GOT3 (cell line): ENCODE measurements at places on chromosomes 12 and 14.

- DNase-seq = no peak
Observed at GRCh38 chr14:94559638-94560290, 1.5 kb upstream of the SERPINA4 start.

DNA sequence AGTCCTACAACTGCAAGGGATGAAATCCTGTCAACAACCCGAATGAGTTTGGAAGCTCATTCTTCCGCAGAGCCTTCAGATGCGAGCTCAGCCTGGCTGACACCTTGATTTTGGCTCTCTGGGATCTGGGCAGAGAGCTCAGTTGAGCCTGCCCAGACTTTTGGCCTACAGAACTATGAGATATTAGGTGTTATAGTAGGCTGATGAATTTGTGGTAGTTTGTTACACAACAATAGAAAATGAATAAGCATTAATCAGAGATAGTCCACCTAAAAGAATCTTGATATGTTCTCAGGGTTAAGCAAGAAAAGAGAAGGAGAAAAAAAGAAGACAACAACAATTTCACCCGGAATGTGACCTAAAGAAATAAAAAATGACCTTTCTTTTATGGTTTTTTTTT lies 30.4 kb upstream of the GZMB start:
- no peak for DNase-seq

GRCh38 chr12:6854036-6854435 lies 2.1 kb downstream of the USP5 start:
- DNase-seq = no peak

- no peak for DNase-seq
Observed at GRCh38 chr14:76643887-76644286, 117.4 kb upstream of the VASH1 start.

- no peak for DNase-seq
Observed at GRCh38 chr12:90174198-90174510, 465.5 kb upstream of the ATP2B1 start.

GRCh38 chr12:77161944-77162343 lies 96.6 kb upstream of the E2F7 start:
- no peak for DNase-seq

DNA sequence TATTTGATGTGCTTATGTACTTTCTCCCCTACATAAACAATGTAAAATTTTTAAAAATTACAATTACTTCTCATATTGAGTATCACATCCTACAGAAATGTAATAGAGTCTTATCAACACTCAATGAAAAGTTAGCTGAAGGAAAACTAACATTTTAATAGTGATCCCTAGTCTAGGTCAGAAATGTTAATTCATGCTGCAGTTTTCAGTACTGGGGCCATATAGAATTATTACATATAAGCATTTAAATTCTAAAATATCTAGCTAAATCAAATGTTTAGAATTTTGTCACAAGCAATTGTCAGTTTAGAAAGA lies 37.8 kb downstream of the SLC6A15 start:
- no peak for DNase-seq

DNA sequence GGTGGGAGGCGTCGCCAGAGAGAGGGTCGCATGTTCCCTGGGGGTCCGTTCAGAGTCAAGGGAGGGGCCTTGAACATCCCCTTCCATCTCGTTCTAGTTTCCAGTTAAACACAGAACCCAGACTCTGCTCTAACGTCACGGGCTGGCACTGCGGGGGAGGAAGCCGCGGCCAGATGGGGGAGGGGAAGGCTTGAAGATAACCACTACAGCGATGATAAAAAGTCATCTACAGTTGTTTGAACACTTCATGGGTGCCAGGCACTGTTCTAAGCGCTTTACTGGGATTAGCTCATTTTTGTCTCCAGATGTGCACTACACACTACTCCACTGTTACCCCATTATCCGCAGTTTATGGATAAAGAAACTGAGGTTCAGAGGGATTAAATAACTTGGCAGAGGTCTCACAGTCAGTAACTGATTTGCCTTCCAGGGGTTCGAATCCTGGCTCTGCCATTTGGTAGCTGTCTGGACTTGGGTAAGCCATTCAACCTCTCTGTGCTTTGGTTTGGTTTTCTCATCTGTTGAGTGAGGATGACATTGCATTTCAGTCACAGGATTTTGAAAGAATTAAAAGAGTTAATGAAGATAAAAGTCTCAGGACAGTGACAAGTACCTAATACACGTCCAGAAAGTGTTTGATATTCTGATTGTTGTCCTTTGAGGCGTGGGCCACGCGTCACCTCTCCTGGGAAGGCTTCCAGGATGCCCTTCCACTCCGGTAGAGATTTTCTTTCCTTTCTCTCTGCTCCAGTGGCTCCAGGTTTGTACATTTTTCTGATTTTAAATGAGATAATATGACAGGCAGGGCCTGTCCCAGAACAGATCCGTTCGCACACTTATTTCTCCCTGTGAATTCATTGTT lies 798 bp upstream of the RASAL1 start:
- no peak for DNase-seq

DNA sequence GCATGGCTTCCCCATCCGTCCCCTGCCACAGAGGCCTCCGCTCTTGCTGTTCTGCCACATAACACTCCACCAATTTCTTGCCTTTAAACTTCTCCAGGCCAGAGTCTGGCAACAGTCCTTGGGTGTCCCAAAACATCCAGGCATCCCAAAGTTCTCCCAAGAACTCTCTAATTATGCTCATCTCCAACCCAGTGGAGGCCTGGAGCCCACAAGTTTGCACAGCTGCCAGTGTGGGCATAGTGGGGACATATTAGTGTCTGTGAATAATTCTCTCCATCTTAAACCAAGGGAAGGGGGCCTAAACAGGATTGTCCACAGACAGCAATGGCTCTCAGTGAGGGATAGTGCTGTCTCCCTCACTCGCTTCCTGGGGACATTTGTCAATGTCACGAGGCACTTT lies 124.8 kb downstream of the NUAK1 start:
- no peak for DNase-seq

DNA sequence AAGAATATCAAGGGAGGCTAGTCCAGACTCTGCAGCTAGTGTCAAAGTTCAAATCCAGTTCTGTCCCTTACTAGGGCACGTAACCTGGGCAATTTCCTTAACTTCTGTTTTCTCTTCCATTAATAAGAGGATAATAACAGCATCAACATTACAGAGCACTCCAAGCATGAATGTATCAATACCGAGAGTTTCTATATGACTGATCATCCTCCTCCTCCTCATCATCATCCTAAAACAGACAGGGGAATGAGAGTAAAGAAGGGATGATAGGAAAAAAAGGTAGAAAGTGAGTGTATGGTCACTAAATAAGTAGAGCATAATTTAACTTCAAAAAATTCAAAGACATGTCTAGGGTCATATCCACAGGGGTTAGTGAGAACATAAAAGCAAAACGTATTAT lies 171.4 kb downstream of the NDUFA12 start:
- no peak for DNase-seq

- no peak for DNase-seq
Observed at GRCh38 chr12:102043928-102044327, 17.9 kb downstream of the WASHC3 start.
